Urinary bladder (tissue), 4 donors: ENCODE measurements at places on chromosomes 6 and 20. TPM values are rescaled to one million over a fixed set of nuclear protein-coding genes. Genes with fewer than 3 reads are reported as not detected.

TMEM244 gene
- polyA plus RNA-seq: not detected

CCN5 gene
- 20.8 TPM for polyA plus RNA-seq

ID4 gene
- polyA plus RNA-seq: 50.2 TPM

PHACTR3 gene
- polyA plus RNA-seq: 0.62 TPM

SYNE1 gene
- polyA plus RNA-seq: 41.9 TPM

ASIP gene
- polyA plus RNA-seq: 0.80 TPM

CST4 gene
- not detected for polyA plus RNA-seq

SIGLEC1 gene
- polyA plus RNA-seq: 7.6 TPM

GJA1 gene
- polyA plus RNA-seq: 117 TPM

UBE2V1 gene
- polyA plus RNA-seq: 85.7 TPM

RNGTT gene
- 6.8 TPM for polyA plus RNA-seq

C20orf204 gene
- polyA plus RNA-seq: 0.71 TPM

C6orf52 gene
- 0.57 TPM for polyA plus RNA-seq

WFDC2 gene
- polyA plus RNA-seq: 430 TPM

TBPL1 gene
- 30.4 TPM for polyA plus RNA-seq

CUTA gene
- 192 TPM for polyA plus RNA-seq

TMC2 gene
- 0.34 TPM for polyA plus RNA-seq

ANGPT4 gene
- 2.0 TPM for polyA plus RNA-seq

REM1 gene
- polyA plus RNA-seq: 4.8 TPM

CALHM5 gene
- 1.7 TPM for polyA plus RNA-seq

KCNB1 gene
- 7.6 TPM for polyA plus RNA-seq

TMEM239 gene
- polyA plus RNA-seq: not detected

GABRR1 gene
- 0.11 TPM for polyA plus RNA-seq

F13A1 gene
- polyA plus RNA-seq: 113 TPM

MAP1LC3A gene
- 88.4 TPM for polyA plus RNA-seq

PLA2G7 gene
- polyA plus RNA-seq: 0.77 TPM

GMPR gene
- polyA plus RNA-seq: 5.4 TPM

LAMA4 gene
- 101 TPM for polyA plus RNA-seq

FNDC11 gene
- 0.98 TPM for polyA plus RNA-seq

TPBG gene
- polyA plus RNA-seq: 88.7 TPM

ATP5F1E gene
- polyA plus RNA-seq: 50.7 TPM

TFAP2A gene
- 1.1 TPM for polyA plus RNA-seq

VGLL2 gene
- not detected for polyA plus RNA-seq

PSORS1C1 gene
- 6.8 TPM for polyA plus RNA-seq

THBD gene
- 55.0 TPM for polyA plus RNA-seq

MOCS1 gene
- 20.4 TPM for polyA plus RNA-seq

MAS1 gene
- polyA plus RNA-seq: not detected

KCNQ5 gene
- polyA plus RNA-seq: 1.8 TPM

LGSN gene
- polyA plus RNA-seq: not detected

RIPOR3 gene
- 15.0 TPM for polyA plus RNA-seq

MEI4 gene
- 0.01 TPM for polyA plus RNA-seq

DPPA5 gene
- polyA plus RNA-seq: not detected

COL20A1 gene
- polyA plus RNA-seq: not detected

SPINT4 gene
- polyA plus RNA-seq: not detected

TCP1 gene
- polyA plus RNA-seq: 147 TPM
